ENCODE measurements at places on chromosomes 16 and 17.
A peak's percentile ranks its signal among the peaks of the same experiment; 100 is the strongest.

DNA sequence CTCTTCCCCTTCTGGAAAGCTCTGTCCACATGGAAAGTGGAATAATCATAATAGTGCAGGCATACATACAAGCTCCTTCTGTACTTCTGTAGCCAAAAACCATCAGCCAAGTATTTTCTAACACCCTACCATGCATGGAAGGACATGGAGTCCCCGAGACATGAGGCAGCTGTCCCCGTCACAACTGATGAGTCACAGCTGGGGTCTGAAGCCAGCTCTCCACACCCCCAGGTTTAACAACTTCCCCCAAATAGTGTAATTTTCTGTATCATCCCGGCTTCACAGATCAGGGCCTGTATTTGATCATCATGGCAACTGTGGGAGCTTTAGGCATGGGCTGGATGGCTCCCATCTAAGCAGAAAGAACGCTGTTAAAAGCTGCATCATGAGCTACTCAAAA is 16.6 kb downstream of the C16orf96 start:
- no peak for DNase-seq

DNA sequence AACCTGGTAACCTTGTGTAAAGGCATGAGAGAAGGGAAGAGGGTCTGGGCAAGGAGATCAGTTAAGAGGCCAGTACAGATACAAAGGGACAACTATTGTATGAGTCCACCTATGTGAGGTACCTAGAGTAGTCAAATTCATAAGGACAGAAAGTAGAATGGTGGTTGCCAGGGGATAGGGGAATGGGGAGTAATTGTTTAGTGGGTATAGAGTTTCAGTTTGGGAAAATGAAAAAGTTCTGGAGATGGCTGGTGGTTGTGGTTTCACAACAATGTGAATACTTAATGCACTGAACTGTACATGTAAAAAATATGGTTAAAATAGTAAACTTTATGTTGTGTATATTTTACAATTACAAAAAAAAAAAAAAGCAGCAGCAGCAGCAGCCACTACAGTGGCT is 49.4 kb downstream of the SNTB2 start:
- no peak for DNase-seq

DNA sequence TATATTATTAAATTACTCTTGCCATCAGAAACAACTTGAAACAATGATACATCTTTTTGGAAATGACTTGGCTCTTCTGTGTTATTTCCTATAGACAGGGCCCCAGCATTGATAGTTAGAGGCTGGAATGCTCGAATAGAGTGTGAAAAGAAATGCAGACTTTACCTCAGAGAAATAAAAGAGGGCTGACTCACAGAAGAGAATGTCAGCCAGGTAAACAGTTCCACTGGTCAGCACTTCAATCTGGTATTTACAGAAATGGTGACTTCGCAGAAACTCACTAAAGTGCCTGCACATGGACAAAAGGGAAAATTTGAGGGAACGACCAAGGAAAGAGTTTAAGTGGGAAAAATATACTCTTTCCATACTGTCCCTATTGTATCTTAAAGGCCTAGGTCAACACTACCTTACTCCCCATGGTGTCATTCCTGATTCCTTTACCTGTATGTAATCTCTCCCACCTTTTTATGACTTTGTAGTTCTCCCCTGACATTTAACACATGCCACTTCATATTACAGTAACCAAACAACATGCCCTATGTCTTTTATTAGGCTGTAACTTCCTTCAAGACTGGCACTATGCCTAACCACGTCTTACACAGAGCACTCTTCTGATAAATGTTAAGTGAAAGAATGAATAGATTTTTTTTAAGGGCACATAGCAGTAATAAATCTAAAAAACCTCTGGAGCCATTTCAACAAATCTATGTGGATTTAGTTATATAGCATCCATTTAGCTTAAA is 36.7 kb downstream of the AKAP10 start:
- no peak for DNase-seq

- no peak for DNase-seq
Observed at GRCh38 chr16:1698680-1699079, 7.3 kb upstream of the MAPK8IP3 start.

DNA sequence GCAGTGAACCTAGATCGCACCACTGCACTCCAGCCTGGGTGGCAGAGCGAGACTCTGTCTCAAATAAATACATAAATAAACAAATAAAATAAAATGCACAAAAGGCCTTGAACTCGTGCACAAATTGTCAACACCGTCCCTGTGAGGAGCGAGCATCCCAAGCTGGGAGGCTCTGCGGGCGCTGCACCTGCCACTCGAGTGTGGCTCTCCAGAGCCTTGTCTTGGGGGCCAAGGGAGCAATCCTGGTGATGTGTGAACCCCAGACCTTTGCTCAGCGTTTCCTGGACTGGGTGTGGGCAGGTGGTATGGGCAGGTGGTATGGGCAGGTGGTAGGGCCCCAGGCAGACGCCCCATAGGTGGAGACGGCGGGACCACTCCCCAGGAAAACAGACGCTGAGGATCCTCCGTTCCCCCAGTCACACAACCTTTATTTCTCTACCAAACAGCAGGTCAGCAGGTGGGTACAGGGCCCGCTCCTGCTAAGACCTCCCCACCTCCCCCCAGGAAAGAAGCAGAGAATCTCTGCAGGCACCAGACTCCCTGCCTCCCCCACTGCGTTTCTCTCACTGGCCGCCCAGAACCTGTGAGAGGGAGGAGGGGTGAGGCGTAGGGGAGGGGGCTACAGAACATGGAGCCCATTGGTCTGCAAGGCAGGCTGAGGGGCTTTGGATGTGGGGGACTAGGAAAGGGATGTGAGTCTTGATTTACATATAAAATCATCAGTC is 7.4 kb upstream of the P2RX1 start:
- no peak for DNase-seq

- DNase-seq, result no peak
Observed at GRCh38 chr16:56357241-56357764, 68.0 kb downstream of the AMFR start.

DNA sequence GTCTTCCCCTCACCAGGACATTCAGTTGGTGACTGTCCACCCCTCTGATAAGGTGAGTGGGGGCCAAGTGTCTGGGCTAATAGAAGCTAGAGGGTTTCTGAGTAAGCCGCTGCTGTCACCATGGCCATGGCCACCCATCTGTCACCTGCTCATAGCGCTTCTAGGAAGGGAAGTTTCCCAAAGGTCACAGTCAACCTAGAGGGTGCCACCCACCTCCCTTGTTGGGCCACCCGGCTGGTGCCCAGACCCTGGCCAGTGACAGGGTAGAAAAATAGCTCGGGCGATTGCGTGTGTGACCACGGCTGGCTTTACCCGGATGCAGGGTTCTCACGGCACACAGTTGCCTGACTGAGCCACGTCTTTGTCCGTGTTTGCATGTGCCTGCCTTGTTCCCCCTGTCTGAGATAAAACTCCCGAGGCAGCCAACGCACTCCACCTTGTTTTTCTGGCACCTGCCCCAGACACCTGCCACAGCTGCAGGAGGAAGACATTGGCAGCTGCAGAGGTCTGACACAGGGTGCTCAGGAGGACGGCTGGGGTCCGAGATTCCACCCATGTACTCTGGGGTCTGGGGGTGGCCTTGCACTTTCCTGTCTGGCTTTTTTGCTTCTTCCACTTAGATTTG is 809 bp downstream of the PIRT start:
- DNase-seq, result no peak

- peak; percentile 36 for DNase-seq
Observed at GRCh38 chr17:30378241-30378824, 394 bp upstream of the CPD start.

GRCh38 chr16:68517606-68518166 is 21.4 kb upstream of the ZFP90 start:
- DNase-seq, result no peak

Measured in stimulated activated CD8-positive, alpha-beta memory T cell treated with anti-CD3 and anti-CD28 coated beads, Interleukin-15, amount 100 ng/mL, for 4 hours (primary cell).